ENCODE measurements at places on chromosomes 1 and 21. TPM values are rescaled to one million over a fixed set of nuclear protein-coding genes. Genes with fewer than 3 reads are reported as not detected.

Gene SSX2IP
- 11.8 TPM for total RNA-seq

Gene TGFBR3
- total RNA-seq, result 1.8 TPM

Gene LINGO4
- under 0.01 TPM for total RNA-seq

Gene NBPF6
- not detected for total RNA-seq

Gene CTSS
- 5.4 TPM for total RNA-seq

Gene MIXL1
- total RNA-seq, result not detected

Gene TFF1
- total RNA-seq, result not detected

Gene DONSON
- 6.6 TPM for total RNA-seq

Gene ARHGAP30
- 3.1 TPM for total RNA-seq

Gene PRR9
- total RNA-seq, result not detected

Gene ORC1
- 0.26 TPM for total RNA-seq

Gene AHCYL1
- total RNA-seq, result 75.1 TPM

Gene GGPS1
- total RNA-seq, result 25.3 TPM

Gene COL16A1
- total RNA-seq, result 87.7 TPM

Gene C1orf167
- not detected for total RNA-seq

Gene DNAH14
- total RNA-seq, result 11.9 TPM

Gene OR10K2
- not detected for total RNA-seq

Gene FAM163A
- total RNA-seq, result not detected

Gene VPS45
- total RNA-seq, result 29.3 TPM

Gene F13B
- not detected for total RNA-seq

Gene PLPP3
- 2.2 TPM for total RNA-seq

Gene GJA5
- total RNA-seq, result 0.13 TPM

Gene TAGLN2
- total RNA-seq, result 265 TPM

Gene TCP10L
- 0.13 TPM for total RNA-seq

Gene ANKRD45
- total RNA-seq, result under 0.01 TPM

Gene SPRR4
- total RNA-seq, result not detected

Gene KHDRBS1
- 39.8 TPM for total RNA-seq

Gene TNFRSF25
- 30.3 TPM for total RNA-seq

Gene GOLT1A
- total RNA-seq, result 1.8 TPM

Gene DNMT3L
- total RNA-seq, result not detected

Gene PSMB4
- 396 TPM for total RNA-seq

Gene COL9A2
- 0.13 TPM for total RNA-seq

Gene CR1L
- not detected for total RNA-seq

Gene KRTAP21-1
- total RNA-seq, result not detected

Data from bronchial epithelial cell (primary cell).